ENCODE measurements at places on chromosomes 16 and 17.

- peak; percentile 93 for DNase-seq
These were observed 19.6 kb downstream of the AKAP10 start for GRCh38 chr17:19958023-19958422.

DNA sequence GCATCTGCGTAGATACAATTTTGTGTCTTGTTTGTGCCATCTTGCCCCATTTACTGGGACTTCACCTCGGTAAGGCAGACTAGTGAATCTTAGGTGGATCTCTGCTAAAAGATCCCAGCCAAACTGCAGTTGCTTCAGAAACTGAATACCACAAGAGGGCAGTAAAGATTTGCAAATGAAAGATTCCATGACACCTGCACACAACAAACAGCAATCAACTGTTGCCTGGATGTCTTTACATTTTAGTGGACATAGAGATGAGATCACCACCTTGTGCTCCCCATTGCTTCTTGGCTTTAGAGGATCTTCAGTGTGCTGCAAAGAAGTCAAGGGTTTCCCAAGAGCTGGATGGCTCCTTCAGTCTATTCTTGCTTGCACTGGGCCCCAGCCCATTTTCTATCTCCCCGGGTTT lies 119.2 kb upstream of the CACNG5 start:
- peak; percentile 80 for DNase-seq

GRCh38 chr17:39209317-39210092 lies 9.4 kb downstream of the RPL19 start:
- peak; percentile 80 for DNase-seq

GRCh38 chr16:78306361-78306760 lies 206.9 kb downstream of the WWOX start:
- peak; percentile 55 for DNase-seq

DNA sequence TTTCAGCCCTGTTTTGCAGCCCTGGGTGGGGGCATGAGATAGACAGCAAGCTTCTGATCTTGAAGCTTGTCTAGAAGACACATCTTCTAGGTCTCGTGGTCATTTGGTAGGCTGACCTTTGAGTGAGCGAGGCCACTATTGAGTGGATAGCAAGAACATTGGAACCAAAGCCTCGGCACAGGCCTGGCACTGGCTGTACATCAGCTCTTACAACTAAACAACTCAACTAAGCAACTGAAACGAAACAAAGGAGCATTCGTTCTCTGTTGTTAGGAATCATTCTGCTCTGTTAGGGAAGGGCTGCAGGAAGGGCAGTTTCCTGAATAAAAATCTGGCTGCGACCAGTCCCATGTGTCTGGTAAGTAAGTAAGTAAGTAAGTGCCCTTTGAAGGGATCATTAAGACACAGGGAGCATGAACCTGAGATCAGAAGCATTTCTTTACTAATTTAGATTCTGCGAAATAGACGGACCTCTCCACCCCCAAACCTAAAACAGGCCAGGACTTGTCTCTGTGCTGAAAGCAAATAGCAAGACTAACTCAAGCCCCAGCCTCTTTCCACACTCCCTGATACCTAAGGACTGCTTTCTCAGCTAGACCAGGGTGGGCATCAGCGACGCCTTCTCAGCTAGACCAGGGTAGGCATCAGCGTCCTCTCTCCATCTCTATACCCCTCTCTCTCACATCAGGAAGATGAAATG lies 22.7 kb downstream of the CYB561 start:
- no peak for DNase-seq

GRCh38 chr17:82527898-82528297 lies 8.4 kb downstream of the FOXK2 start:
- no peak for DNase-seq

- peak; percentile 81 for DNase-seq
These were observed 24.4 kb upstream of the ADCY9 start for GRCh38 chr16:4140652-4141051.

DNA sequence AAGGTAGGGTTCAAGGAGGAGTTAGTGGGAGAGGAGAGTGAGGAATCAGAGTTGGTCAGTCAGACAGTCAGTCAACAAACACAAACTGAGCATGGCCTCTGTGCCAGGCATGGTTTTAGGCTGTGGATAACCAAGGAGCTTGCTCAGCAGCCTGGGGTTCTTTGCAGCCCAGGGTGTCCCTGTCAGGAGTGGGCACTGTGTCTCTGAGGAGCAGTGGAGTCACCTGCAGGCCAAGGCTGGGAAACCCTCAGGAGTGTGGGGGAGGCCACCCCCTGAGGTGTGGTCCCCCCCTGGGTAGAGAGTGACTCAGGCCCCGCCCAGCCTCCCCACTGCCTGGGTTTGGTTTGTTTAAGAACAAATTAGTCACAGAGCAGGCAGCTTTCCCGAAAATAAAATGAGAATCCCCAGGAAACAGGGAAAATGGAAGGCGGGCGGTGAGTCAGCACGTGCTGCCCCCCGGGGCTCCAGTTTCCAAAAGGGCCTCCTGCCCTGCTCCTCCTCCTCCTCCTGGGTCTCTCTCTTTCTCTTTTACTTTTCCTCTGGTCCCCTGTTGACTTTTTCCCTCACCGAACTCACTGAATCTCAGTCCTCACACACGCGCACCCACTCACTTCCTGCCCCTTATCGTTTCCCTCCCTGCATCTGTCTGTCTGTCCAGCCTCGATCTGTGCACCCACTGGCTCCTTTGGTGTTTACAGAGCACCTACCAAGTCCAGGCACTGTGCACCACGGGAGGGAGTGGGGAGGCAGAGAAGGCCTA lies 44.3 kb downstream of the SOCS3 start:
- peak; percentile 93 for DNase-seq

GRCh38 chr17:60135151-60135950 lies 14.4 kb upstream of the CA4 start:
- DNase-seq: peak; percentile 95

GRCh38 chr17:42010898-42011516 lies 6.2 kb downstream of the DNAJC7 start:
- DNase-seq: peak; percentile 48

GRCh38 chr16:9761870-9762269 lies 420.4 kb downstream of the GRIN2A start:
- DNase-seq: no peak

DNA sequence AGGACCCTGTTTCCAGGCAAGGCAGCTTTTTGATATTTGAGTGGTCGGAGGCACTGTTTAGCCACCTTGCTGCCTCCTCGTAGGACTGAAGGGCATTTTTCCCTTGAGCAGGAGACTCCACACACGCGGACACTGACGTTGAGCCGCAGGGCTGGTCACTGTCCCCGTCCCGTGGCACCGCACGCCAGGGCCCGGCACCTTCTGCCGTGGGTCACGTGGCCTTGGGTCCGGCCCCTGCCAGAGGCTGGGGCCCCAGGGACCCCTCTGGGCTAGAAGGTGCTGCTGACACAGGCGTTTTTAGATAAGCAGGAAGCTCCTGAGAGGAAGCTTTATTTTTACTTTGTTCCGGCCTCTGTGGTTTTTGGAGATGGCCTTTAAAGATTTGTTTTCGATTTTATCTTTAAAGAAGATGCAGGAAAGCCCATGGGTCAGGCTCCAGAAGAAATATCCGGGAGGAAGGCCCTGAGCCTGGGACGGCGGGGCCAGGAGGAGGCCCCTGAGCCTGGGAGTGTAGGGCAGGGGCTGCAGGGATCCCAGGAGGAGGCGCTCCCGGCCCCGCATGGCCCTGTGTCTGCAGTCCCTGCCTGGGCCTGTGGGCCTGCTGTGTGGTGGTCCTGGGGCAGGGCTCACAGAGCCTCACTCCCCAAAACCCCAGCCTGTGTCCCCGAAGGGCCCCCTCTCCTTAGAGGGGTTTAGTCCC lies 30.5 kb upstream of the GNG13 start:
- DNase-seq: no peak

DNA sequence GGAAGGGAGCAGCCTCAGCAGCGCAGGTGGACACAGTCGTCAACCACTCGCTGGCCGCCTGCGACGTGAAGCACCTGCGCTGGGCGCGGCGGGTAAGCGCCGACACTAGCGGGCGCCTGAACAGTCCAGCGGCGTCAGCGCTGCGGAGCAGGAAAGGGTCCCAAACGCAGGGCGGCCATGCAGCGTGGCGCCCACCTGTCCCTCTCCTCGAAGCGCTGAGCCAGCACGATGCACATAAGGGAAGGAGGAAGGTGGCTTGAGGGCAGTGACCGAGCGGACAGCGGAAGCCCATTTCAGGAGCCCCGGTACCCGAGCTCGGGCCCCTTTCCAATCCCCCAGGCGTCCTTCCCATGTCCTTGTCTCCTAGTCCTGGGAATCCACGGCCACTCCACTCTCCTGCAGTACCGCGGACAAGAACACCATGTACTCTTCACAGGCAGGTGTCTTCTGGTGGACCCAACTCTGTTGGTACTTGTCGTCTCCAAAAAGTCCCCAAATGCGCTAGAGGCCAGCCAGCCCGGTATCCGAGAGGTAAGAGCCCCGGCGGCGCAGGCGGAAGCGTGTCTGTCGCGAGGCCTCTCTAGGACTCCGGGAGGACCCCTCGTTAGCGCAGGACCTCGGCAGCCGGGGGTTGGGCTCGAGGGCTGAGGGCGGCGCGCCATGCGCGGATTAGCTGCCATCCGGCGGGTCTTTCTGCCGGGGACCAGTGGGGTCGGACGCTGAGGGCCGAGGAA lies 14.4 kb downstream of the ZNF232 start:
- no peak for DNase-seq
